ENCODE measurements at places on chromosomes 1 and 21. TPM values are rescaled to one million over a fixed set of nuclear protein-coding genes. Genes with fewer than 3 reads are reported as not detected.

- no peak overlapping the region for H3K4me3 ChIP-seq
- no peak overlapping the region for H3K27ac ChIP-seq
- peaks cover 28% of the 10 kb centered on the region for H3K27me3 ChIP-seq
These were observed 6.9 kb upstream of the SYT14 start for GRCh38 chr1:209931141-209931540.

DNA sequence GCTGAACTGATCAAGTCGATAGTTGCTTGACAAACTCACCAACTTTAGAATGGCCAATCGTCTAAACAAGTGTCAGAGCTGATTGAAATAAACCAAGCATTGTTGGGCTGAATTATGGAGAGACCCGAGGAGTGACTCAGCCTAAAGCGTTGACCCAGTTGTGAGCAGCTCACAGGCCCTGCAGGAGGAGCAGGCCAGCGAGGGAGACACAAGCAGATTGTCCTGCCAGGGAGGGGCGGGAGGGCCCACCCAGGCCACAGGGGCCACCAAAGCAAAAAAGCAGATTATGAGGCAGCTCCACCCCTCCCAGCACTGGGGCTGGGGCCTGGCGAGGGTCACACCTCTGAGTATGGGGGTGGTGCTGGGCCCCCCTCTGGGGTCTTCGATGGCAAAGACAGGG lies 10.1 kb upstream of the MATN1 start:
- H3K27ac ChIP-seq, result no peak overlapping the region
- DNase-seq, result no peak
- no peaks in the 10 kb centered on the region for H3K27me3 ChIP-seq
- H3K36me3 ChIP-seq, result peaks cover 43% of the 10 kb centered on the region
- H3K4me1 ChIP-seq, result peaks cover 28% of the 10 kb centered on the region

DNA sequence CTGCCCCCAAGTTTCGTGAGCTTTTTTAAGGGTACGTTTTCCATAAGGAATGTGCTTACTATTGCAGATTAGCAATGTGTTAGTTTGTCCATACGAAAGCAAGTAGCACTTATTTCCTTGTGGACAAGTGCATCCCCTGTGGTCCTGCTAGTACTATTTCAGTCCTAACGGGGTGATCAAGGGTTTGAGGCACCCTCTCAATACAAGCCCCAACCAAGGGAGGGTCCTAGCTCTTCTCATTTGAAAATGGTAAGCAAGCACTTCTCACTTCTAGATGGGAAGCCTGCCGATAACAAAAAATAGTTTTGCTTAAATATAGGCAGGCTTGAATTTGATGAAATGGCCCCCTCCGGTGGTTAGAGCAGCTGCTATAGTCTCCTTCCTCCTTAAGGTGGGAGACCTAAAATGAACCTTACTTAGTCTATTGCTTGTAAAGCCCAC lies 64.0 kb upstream of the HMCN1 start:
- no peak overlapping the region for H3K4me3 ChIP-seq
- no peak overlapping the region for H3K27ac ChIP-seq
- peak; percentile 77 for DNase-seq
- H3K36me3 ChIP-seq, result peaks cover 18% of the 10 kb centered on the region
- peaks cover 45% of the 10 kb centered on the region for H3K4me1 ChIP-seq

GRCh38 chr1:154621875-154622274 lies 13.9 kb upstream of the ADAR start:
- no peaks in the 10 kb centered on the region for H3K27me3 ChIP-seq
- H3K27ac ChIP-seq, result no peak overlapping the region
- H3K4me3 ChIP-seq, result no peak overlapping the region
- DNase-seq, result no peak
- peaks cover 26% of the 10 kb centered on the region for H3K36me3 ChIP-seq

DNA sequence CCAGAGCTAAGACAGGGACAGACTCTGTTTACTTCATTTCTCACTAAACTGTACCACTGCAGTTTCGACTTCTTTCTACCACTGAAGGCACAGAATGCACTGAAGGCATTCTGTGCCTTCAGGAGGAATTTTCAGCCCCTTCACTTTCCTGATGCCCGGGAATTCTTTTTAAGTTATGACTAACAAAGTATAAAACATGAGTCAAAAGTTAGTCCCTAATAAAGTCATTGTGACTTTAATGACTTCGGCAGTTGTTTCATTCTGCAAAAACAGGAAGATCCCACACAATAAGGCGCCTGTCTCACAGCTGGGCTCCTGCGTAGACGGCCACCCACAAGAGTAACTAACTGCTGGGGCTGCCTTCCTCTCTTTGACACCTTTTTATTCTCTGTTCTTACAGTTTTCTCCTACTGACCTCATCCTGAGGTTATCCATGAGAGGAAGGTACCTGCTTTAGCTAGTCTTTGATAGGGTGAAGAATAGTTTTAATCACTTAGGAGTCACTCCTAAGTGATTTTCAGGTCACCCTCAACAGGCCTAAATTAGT lies 183.9 kb upstream of the SGIP1 start:
- peak; percentile 68 for DNase-seq
- peaks cover 46% of the 10 kb centered on the region for H3K36me3 ChIP-seq
- peaks cover 94% of the 10 kb centered on the region for H3K4me1 ChIP-seq
- H3K27ac ChIP-seq, result peak overlapping the region; percentile 91
- peak overlapping the region; percentile 76 for H3K4me3 ChIP-seq

DNA sequence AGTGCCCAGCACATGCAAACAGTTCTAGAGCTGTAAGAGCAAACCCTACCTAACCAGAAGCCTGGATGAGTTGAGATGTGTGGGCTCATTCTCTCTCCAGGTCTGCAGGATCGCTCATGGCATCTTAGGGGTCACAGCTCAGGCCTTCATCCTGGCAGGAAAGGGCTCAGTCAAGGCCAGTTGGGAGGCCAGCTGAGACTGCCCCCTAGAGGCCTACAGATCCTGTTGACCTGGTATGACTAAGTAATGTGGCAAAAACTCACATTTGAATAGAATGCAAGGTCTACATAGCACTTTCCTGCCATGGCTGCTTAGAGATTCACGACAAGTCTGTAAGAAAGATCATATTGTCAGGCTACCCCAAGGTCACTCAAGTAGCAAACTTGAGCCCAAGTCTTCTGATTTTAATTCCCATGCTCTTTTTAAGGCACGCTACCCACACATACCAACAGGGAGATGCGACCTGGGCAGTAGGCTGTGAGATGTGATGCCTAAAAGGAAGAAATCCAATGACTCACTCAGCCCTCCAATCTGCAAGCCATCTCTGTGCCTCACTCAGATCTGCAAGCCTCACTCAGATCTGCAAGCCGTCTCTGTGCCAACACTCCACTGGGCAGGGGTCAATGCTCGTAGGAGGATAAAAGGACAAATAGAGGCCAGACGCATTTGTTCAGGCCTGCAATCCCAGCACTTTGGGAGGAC lies 5.1 kb upstream of the CAPN8 start:
- peaks cover 6% of the 10 kb centered on the region for H3K27me3 ChIP-seq
- DNase-seq, result no peak
- H3K4me3 ChIP-seq, result no peak overlapping the region
- no peaks in the 10 kb centered on the region for H3K36me3 ChIP-seq
- H3K4me1 ChIP-seq, result no peaks in the 10 kb centered on the region

DNA sequence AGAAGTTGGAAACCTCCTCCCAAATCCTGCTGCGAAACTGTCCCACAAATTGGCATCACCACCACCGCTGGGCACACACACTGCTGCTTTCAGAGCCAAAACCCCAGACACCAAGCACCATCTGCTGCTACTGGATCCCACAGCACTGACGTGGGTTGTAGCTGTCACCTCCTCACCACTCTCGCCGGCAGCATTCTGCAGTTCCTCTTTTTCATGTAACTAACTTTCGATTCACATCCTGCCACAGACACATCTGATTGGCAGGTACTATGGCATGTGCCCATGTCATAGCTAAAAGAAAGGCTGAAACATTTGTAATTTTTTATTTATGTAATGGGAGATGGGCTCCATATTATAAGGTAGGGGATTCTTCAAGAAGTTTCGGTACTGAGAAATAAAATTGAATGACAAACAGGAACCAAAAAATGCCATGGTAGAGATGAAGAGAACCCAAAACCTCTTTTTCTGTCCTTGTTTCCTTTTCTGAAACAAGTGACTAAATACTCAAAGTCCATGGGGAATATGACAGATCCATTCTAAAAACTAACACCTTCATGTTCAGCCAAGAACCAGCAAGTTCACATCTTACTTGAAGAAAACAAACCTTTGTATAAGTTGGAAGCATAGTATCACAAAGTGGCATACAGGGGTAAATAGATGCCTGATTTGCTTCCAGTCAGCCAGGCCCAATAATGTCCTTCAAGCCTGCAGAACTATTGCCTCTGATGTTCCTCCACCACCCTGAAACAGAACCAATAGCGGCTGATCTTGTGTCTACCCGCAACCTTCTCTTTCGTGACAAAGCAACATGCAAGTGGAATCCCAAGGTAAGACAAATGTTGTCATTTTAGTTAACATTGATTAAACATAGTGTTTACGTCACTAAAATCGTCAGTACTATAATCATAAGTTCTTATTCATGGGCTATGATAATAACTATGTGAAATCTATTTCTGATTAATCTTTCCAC lies 26.6 kb upstream of the RGS13 start:
- H3K27me3 ChIP-seq, result no peaks in the 10 kb centered on the region
- peak; percentile 86 for DNase-seq
- H3K36me3 ChIP-seq, result no peaks in the 10 kb centered on the region
- H3K27ac ChIP-seq, result peak overlapping the region; percentile 75

GRCh38 chr1:95554408-95554807 lies 320.4 kb downstream of the RWDD3 start:
- H3K4me1 ChIP-seq, result no peaks in the 10 kb centered on the region
- DNase-seq, result no peak
- H3K27me3 ChIP-seq, result no peaks in the 10 kb centered on the region

GRCh38 chr1:218674280-218674773 lies 329.2 kb downstream of the TGFB2 start:
- no peaks in the 10 kb centered on the region for H3K27me3 ChIP-seq
- no peaks in the 10 kb centered on the region for H3K36me3 ChIP-seq
- no peak for DNase-seq
- H3K4me3 ChIP-seq, result no peak overlapping the region

DNA sequence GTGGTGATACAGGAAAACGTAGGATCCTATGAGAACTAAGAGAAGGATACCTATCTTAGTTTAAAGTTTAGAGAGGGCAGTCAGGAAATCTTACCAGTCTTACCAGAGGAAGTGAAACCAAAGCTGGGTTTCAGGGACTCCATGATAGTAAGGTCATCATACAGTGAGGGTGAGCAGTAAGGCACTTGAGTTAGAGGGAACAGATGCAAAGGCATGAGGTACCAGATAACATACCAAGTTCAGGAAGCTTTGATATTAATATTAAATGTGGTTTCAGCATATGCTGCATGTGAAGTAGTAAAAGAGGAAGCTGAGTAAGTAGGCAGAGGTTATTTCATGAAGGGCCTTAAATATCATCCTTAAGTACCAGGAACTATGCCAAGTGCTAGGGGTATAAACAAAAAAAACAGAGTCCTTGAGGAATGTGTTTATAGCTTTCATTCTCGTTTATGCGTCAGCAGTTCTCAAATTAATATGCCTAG lies 16.9 kb downstream of the ATG4C start:
- peaks cover 14% of the 10 kb centered on the region for H3K4me1 ChIP-seq
- peaks cover 14% of the 10 kb centered on the region for H3K36me3 ChIP-seq
- no peaks in the 10 kb centered on the region for H3K27me3 ChIP-seq
- H3K27ac ChIP-seq, result peak overlapping the region; percentile 54
- H3K4me3 ChIP-seq, result no peak overlapping the region

DNA sequence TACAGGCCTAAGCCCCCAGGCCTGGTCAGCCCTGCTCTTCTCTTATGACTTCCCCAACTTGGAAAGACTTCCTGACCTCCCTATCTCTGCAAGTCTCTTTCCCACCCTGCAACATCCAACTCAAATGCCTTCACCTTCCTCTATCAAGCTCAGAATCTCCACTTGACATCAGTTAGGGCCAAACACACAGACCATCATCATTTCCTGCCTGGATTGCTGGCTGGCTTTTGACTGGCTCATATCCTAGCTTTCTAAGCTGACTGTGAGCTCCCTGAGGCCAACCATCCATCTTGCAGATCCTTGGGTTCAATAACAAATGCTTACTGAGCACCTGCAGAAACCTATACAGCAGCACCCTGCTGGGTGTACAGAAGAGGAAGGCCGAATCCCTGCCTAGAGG lies 137.3 kb upstream of the EDN2 start:
- peaks cover 30% of the 10 kb centered on the region for H3K4me1 ChIP-seq
- DNase-seq, result no peak
- no peaks in the 10 kb centered on the region for H3K36me3 ChIP-seq
- no peak overlapping the region for H3K27ac ChIP-seq
- no peak overlapping the region for H3K4me3 ChIP-seq
- H3K27me3 ChIP-seq, result no peaks in the 10 kb centered on the region

- H3K4me3 ChIP-seq, result no peak overlapping the region
- H3K27ac ChIP-seq, result no peak overlapping the region
- H3K4me1 ChIP-seq, result peaks cover 16% of the 10 kb centered on the region
- DNase-seq, result no peak
- H3K27me3 ChIP-seq, result peaks cover 66% of the 10 kb centered on the region
These were observed 4.4 kb downstream of the TAL1 start for GRCh38 chr1:47227341-47228232.

The RHBDL2 gene
- total RNA-seq, result not detected

Measured in activated CD8-positive, alpha-beta memory T cell treated with anti-CD3 and anti-CD28 coated beads, Interleukin-2, amount 10 ng/mL, durations not matched to agents 7 days and 5 days (primary cell).